Urothelium cell line (cell line): ENCODE measurements at places on chromosomes 11 and 22.

DNA sequence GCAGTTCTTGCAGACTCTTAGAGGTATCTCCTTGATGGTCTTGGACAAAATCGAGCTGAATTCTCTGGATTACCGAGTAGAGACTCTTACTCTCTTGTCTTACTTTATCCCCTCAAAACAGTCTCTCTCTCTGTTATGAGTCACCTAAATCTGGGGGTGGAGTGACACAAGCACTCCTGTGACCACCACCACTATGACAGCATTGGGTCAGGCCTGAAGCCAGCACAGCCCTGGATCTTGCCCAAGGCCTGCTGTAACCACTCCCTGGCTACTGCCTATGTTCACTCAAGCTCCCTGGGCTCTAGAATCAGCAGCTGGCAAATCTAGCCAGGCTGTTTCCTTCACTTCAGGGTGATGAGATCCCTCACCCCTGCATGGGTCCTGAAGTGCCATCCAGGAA is 662.5 kb downstream of the LUZP2 start:
- no peak for DNase-seq

- no peak for DNase-seq
These were observed 739 bp downstream of the ZMAT5 start for GRCh38 chr22:29765905-29766631.

- DNase-seq: no peak
These were observed 90.2 kb downstream of the PLEKHA7 start for GRCh38 chr11:16923987-16924386.

- DNase-seq: no peak
These were observed 228.9 kb downstream of the CTTN start for GRCh38 chr11:70627219-70627618.

- DNase-seq: no peak
These were observed 626.3 kb downstream of the TBC1D22A start for GRCh38 chr22:47388778-47389177.

GRCh38 chr11:93741882-93742226 is 382 bp downstream of the C11orf54 start:
- peak; percentile 57 for DNase-seq

DNA sequence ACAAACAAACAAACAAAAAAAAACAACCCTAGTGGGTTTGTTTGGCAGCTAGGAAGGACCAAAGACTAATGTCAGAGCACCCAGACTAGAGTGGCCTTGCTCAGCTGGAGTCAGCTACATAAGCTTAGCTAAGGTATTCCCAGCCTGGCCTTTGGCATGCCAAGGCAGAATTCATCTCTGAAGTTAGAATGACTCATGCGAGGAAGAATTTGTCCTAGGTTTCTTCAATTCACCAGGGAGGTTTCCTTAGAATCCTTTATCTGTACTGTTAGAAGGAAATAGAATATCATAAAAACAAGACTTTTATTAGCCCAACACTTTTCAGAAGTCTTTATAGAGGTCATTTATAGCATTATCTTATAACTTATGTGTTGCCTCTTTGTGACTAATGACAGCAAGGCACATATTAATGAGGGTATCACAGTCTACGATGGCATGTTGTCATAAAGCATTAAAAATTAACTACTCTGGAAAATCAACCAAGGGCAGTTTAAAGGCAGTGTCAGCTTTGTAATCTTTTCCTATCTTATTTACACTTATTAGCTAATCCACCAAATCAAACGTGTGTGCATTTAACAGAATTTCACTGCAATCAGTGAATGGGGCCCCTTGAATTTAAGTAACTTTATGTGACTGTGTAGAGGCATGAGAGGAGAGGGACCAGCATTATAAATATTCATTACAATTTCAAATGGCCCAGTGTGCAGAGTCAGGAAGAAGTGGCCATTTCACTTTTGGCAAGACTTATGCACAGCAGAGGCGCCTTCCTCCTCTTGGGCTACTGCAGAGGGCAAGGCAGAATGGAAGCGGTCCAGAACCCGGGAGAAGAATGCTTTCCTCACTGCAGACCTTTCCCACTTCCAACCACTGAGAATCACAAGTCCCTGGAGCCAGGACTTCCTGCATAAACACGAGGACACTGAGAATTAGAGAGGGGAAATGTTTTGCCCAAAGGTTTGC is 36.3 kb downstream of the SLC5A1 start:
- peak; percentile 86 for DNase-seq

GRCh38 chr11:86492370-86493010 is 117.8 kb downstream of the CCDC81 start:
- no peak for DNase-seq

- DNase-seq: no peak
These were observed 26.1 kb upstream of the SLC25A18 start for GRCh38 chr22:17537155-17537554.

DNA sequence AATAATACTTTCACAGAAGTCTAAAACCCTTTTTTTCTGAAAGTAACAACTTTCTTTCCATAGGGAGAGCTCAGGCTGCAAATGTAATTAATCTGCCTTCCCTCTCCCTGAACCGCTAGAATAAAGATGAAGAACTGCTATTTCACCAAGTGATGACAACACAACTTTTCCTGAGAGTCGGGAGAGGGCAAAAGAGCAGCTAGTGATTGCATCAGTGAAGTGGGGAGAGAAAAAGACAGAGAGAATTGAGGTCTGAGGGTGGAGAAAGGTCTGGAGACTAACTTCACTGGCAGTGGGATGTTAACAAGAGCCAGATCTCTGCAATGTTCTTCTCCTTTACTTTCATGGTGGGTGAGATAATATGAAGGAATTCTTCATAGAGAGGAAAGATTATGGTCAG is 10.9 kb upstream of the MPEG1 start:
- DNase-seq: no peak

- DNase-seq: no peak
These were observed 122.2 kb upstream of the TRPC6 start for GRCh38 chr11:101705972-101706371.

DNA sequence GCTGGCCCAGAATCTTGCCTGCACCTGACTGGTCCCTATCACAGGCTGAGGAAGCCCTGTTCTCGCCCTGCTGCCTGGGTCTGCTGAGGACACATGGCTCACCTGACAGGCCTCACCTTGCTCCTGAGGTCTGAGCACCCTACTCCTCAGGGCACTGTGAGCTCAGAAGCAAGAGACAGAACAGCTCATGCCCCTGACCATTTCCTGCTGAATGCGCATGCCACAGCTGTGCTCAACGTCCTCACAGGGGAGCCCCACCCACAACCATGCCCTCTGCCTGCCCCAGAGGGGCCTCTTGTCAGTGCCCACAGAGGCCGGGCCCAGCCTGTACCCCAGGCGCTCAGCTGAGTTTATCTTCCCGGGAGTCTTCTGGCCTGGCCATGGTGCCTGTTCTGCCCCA is 2.8 kb upstream of the TSPO start:
- DNase-seq: no peak

- DNase-seq: no peak
These were observed 1.3 kb downstream of the TRAF6 start for GRCh38 chr11:36508743-36509142.

- no peak for DNase-seq
These were observed 27.5 kb upstream of the FBLN1 start for GRCh38 chr22:45475063-45475747.

GRCh38 chr11:65710421-65710820 is 1.6 kb upstream of the KAT5 start:
- no peak for DNase-seq
